ENCODE measurements at places on chromosomes 2 and 18. TPM values are rescaled to one million over a fixed set of nuclear protein-coding genes. Genes with fewer than 3 reads are reported as not detected.

DNA sequence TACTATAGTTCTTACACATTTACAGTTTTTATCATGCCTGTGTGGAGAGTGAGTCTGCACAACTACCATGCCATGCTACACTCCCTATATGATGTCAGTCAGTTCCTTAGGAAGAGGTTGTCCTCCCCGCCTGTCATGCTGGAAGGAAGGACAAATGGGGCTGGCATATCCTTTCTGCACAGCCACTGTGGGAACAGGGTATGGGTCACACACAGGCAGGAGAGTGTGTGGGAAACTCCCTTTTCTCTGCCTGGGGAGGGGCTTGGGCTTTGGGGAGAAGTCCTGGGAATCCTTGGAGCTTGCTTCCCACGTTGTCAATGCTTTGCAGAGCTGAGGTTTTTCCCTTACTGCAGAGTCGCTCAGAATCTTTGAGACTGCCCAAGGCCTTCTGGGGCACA is 232.1 kb downstream of the PRKCE start:
- no peak for DNase-seq

DNA sequence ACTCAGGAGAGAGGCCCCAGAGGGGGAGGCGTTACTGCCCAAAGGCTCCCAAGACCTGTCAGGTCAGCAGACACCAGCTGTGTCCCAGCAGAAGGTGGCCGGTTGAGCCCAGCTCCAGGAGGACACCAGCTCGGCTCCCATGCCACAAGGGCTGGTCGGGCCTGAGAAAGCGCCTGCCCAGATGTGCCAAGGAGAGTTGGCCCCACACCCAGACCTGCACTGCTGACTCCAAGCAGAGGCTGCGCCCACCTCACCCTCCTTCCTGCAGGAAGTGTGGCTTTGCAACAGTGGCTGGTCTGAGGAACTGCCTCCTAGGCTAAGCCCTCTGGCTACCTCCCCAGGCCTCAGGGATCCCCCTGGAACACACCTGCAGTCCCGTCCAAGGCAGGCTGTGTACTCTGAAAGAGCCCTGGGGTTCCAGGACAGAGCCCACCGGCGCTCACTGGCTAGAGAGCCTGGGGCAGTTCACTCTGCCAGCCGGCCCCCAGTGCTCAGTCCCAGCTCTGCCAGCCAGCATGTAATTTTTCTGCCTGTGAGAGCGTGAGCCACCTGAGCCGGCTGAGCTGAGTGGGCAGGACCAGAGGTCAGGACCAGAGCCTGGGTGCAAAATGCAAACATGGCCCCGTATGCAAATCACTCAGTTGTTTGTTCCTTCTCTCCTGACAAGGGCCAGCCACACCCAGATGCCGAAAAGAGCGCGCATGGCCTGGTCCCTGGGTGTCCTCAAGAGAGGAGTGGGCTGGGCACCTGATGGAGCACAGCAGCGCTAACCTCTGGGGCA is 36.9 kb upstream of the PTMA start:
- DNase-seq = no peak

The SKOR2 gene
- total RNA-seq = not detected

The GAL3ST2 gene
- total RNA-seq = not detected

The C1QL2 gene
- not detected for total RNA-seq

GRCh38 chr2:99811544-99811943 is 321.7 kb upstream of the REV1 start:
- no peak for DNase-seq

- DNase-seq = no peak
Measured at GRCh38 chr18:57095884-57096283, 51.0 kb upstream of the BOD1L2 start.

The SUPT7L gene
- total RNA-seq = 24.2 TPM

DNA sequence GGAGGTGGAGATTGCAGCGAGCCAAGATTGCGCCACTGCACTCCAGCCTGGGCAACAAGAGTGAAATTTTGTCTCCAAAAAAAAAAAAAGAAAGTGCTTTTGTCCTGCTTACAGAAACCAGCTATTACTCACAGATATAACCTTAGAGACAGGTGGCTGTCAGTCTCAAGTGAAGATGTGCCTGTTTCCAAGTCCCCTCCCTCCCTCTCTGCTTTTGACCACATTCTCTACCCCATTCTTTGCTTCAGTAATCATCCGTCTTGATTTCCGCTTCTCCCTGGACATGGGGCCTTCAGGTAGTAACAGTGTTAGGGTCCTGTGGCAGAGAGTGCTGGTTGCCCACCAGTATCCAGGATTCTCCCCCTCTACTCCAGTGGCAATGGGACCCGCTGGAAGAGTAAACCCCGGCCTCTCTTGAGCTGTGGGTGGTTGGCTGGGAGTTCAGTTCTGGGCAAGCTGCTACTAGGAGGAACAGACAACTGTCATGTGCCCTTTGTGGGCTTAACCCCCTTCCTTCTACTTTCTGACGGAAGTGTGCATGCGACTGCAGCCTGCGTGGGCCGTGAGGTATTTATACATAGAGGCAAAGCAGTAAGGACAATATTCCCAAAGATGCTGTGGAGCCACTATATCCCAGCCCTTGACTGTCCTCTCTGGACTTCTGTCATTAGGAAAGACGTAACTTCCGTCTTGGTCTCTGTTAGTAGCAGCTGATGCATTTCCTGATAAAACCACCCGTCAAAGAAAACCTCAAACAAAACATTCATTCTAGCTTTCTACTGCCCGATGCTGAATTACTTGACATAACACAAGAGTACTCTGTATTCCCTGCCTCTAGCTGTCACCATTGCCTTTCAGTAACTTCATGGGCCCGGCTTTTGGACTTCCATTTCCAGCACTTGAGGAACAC is 17.8 kb downstream of the PDCL3 start:
- no peak for DNase-seq

- no peak for DNase-seq
Measured at GRCh38 chr2:158102446-158102845, 770 bp downstream of the UPP2 start.

GRCh38 chr2:23944527-23944926 is 4.3 kb downstream of the UBXN2A start:
- DNase-seq = no peak

DNA sequence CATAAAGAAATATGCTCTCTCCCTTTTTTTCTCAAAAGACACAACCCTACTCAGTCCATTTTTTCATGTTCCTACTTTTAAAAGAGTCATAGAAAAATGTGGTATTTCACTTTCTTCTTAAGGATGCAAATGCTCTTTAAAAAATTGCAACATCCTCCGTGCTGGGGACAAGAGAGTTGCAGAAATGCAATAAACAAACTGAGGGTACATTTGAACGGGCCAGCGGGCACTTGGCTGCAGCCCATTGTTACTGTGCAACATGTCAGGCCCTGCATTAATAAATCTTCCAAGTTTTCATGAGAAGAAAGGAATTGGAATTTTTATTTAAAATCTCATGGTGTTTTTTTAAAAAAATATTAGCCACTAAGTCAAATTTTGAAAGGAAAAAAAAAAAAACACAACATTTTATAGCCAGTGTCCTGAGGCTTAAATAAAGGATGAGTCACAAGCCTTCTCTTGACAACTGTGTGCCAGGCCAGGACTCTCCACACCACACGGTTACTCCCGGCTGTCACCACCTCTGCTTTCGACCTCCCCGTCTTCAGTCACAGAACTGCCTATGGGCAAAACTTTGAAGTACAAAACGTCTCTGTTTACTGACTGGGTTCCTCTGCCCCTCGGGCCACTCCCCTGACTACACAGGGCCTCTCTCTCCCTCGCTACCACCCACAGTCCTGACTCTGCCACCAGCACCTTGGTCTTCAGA is 57.5 kb upstream of the MFF start:
- no peak for DNase-seq

The RABL2A gene
- 5.2 TPM for total RNA-seq

DNA sequence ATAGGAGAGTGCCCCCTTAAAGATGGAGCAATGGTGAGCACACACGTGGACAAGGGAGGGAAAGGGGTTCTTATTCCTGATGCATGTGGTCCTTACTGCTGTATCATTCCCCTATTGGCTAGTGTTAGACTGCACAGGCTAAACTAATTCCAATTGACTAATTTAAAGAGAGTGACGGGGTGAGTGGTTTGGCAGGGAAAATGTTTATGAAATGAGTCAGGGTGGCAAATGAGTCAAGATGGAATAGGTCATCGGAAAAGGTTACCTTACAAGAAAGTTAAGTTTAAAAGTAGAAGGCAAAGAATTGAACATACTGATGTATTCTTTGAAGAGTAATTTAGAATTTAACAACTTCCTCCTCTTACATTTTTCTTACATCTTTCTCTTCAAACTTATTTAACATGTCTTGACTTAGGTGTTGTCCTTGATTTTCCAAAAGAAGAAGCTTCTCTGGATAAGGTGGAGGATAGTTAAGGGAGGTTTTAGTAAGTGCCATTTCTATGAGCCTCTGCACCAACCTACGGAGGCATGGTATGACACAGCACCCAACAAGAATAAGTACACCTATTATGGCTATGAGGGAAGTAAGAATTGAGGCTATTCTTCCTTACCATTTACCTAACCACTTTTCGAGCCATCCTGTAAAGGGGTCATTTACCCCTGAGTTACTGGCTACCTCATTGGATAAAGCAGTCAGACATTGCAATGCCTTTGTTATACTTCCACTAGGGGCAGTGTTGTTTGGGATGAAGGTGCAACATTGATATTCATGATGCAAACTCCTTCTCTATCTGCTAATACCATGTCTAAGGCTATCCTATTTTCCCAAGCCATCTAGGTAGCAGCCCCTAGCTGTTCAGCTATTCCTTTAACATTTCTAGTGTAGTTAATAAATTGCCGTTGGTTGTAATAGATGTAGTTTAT is 1345.8 kb upstream of the LRRTM1 start:
- DNase-seq = no peak

- no peak for DNase-seq
Measured at GRCh38 chr2:151767536-151767935, 33.3 kb upstream of the NEB start.

DNA sequence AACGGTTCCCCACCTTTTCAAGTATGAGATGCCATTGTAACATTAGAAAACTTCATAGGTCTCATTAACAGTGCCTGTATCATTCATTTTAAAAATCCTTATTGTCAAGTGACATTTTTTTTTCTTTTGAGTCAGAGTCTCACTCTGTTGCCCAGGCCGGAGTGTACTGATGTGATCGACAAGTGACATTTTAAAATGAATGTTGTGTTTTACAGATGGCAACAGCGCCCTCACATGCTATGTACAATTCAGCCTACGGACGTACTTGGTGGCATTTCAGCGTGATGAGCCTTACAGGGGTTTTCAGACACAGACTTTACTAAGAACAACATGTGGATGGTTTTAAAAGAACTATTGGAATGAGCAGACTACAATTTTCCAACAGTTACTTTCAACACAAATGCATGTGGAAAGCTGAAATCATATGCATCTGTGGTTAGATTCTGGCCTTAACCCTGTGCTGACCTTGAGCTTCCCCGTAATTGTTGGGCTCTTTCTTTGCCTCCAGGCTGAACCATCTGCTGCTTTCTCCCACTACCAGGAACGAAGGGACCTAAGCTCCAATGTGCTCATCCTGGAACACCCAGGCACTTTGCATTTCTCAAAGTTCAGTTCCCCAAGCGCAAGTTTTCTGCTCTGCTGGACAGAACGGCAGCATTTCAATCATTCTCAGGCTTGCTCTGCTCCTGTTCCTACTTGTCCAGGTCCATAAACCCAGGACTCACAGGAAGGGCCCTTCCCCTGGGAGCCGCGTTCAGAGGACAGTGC is 119.9 kb upstream of the NDUFV2 start:
- no peak for DNase-seq

GRCh38 chr2:26352892-26353291 is 6.3 kb upstream of the ADGRF3 start:
- no peak for DNase-seq

The TSPYL6 gene
- total RNA-seq = not detected

DNA sequence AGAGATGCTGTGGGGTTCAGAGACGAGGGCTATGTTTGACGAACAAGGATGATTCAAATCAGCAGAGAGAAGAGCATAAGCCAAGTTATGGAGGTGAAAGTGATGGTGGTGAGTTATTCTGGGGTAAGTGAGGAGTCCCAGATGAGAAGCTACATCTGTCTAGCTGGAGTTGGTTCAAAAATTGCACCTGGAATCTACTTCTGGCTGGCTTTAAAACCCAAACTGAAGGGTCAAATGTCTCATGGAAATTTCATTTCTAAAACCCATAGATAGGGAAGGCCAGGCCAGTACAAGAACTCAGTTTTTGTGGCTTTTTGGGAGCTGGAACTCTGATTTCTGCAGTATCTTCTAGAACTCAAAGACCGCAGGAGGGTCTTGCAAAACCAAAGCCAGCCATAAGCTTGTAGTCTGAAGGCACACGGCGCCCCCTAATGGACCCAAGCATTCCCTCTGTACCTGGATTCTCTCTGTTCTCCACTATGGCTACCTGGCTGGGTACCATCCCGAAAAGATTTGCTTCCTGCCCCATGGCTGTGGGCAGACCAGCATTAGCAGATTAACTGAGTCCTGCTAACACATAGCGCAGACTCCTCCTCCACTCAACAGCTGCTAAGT is 229.1 kb upstream of the SLC14A2 start:
- DNase-seq = no peak

The ASTL gene
- not detected for total RNA-seq

DNA sequence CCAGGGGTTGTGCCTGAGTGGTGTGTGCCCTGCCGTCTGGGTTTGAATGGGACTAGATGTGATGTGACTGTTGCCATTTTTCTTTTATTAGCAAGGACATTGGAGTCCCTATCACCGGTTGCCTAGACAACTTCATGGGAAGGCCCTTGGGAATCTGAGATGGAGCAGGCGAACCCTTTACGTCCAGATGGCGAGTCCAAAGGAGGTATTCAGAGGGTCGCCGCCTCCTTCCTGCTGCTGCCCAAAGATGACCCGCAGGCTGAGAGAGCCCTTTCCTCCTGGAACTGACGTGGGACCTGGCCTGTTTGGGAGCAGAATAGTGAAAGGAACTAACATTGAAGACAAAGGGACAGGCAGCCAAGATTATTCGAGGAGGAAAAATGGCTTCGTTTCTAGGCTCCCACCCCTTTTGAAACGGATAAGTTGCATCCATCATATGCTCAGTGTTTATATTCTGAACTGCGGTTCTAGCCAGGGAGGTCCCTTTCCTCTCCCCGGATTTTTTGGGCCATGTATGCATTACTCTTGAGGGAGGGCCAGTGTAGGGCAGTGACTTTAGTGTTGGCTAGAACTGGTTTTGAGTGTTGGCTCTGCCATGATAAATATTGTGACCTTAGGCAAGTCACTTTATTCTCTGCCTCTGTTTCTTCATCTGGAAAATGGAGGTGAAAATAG is 673 bp downstream of the CENPO start:
- no peak for DNase-seq

- DNase-seq = no peak
Measured at GRCh38 chr2:10646153-10646552, 43.6 kb downstream of the NOL10 start.

- no peak for DNase-seq
Measured at GRCh38 chr2:217853301-217853881, 149.4 kb downstream of the TNS1 start.

DNA sequence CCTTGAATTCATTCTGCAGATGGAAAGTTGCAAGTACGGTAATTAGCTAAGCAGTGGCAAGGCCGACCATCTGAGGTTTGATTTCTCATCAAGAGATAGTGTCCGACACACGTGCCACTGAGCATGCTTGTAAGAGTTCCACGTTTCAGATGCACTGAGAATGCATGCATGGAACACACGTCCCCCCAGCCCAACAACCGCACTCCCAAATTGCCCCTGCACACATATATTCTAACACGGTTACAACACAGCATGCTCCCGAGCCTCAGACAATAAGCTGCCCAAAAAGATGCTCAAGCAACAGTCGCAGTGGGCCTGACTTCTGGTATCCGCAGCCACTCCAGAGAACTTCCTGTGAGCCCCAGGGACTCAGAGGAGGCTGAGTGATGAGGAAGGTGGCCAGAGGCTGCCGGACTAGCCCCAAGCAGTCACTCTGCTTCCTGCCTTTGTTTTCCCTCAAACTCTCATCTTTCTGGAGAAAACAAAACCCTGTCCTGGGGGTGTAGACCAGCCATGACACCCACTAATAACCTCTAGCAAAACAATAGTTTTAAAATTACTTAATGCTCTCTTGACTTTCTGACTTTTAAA is 204.0 kb downstream of the TGIF1 start:
- DNase-seq = no peak

Data from Right ventricle myocardium superior (tissue), 1 donor.